Right hindlimb (tissue), 1 donor: ENCODE measurements at places on chromosomes 2 and 18.

DNA sequence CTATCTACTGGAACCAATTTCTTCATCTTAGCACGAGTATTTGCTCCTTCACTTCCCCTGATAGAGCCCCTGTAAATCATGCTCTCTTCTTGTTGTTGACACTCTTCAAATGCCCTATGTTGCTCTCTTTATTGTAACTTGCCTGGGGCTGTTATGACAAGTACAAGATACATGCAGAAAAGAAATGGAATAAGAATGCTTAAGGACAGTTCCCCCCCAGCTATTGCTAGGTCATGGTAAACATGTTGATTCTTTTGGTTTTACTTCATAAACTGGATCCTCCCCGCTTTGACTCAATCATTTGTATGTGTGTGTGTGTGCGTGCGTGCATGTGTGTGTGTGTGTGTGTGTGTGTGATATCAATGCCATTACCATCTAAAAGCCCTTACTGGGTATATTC, 368.5 kb upstream of the CNTNAP5 start:
- no peak for DNase-seq

DNA sequence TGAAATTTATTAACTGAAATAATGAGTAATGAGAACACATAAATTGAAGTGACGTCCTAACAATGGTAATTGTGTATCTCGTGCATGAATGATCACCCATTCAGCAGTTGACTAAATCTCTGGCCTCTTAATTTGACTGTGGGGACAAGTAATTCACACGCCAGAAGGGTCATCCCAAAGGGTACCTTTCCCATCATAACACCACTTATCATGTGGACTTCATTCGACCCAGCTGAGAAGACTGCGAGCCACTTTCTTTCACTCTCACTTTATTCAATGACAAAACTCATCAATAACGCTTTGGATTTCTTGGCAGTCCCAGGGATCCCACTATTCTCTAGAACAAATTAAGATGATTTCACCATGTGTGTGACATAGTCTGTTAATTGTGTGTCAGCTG, 62.7 kb upstream of the LYPD1 start:
- DNase-seq: no peak

- no peak for DNase-seq
Measured at GRCh38 chr2:212448698-212449097, 89.9 kb downstream of the ERBB4 start.

DNA sequence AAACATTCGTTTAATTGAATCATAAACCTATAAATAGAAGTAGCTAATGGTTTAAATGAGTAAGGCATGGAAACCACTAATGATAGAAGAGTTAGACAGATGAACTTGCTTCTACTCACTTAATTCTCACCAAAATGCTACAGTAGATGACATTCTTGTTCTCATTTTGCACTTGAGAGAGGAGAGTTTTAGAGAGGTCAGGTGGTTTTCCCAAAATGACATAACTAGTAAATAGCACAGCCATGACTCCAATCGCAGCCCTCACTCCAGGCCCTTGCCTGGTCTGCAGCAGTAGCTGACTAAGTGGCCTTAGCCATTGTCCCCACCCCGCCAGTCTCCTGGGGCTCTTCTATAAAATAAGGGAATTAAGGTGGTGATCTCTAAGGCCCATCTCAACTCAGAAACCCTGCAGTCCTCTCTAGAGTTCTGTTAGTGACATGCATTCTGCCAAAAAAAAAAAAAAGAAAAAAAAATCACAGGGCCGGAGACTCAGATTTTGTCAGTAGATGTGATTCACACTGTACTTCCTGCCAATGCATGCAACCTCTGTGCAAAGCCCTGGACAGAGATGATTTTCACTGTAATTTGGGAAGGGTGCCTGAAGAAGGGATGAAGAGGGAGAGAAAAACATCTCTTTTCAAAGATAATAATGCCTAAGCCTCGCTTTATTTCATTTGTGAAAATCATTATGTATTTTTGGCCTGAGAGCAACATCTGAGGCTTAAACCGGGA, 221.8 kb downstream of the ANAPC1 start:
- DNase-seq: peak; percentile 60

DNA sequence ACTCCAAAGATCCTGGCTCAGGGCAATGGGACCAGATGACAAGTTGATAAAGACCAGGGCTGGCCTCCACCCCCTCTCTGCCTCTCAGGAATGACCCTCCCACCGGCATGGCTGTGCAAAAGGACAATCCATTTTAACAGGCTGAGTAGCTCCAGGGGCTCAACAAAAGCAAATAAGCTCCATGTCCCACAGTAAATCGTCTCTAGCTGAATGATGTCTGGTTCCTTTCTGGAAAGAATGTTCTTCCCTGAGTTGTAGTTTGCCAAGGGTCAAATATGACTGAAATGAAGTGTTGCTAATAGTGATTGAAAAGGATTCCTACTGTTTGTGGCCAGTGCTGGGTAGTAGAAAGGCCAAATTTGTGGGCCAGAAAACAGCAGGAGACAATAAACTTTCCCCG, 434.4 kb upstream of the ETAA1 start:
- DNase-seq: no peak

DNA sequence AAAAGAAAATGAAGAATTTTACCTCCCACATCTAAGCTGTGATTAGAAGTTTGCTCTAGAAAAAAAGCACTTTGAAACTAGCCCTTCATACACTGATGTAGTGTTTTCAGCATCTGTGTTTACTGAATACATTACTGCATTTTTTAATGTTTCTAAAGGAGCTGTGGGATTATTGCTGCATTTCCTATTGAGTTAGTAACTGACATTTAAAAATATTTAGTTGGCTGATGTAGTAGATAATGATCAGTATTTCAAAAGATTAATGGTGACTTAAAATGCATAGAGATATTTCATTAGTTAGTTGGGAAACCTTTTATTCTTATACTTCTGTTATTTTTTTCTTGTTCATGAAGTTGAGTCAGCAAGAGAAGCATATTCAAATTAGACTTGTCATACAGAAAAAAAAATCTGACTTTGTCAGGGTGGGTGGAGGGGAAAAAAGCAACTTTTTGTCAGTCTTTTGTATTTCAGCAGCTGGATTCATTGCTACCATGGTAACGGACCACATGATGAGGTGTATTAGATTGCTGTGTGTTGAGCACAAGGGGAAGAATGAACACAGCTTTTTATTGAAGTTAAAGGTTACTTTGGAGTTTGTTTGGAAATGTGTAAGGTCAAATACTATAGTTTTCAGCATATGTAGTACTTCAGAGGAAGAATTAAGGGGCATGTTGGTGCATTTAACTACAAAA, at the start of gene DTNA:
Gene DTNA, plus strand, starts transcription at position 549 of the 692 bp plus-strand sequence. CDS start 45,679 bp downstream, outside the sequence.
- peak; percentile 55 for DNase-seq

GRCh38 chr2:222393733-222394267, 30.5 kb upstream of the SGPP2 start:
- no peak for DNase-seq

DNA sequence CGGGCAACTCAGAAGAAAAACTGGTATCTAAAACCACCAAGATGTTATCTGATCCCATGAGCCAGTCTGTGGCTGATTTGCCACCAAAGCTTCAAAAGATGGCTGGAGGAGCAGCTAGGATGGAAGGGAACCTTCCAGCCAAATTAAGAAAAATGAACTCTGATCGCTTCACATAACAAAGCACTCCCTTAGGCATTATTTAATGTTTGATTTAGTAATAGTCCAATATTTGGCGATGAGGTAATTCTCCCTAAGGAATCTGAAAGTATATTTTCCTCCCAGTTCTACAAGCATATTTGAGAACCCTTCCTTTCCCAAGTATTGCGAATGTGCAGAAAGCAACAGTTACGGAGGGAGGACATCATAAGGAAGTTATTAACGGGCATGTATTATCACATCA, 156.6 kb downstream of the KCNJ3 start:
- DNase-seq: no peak

DNA sequence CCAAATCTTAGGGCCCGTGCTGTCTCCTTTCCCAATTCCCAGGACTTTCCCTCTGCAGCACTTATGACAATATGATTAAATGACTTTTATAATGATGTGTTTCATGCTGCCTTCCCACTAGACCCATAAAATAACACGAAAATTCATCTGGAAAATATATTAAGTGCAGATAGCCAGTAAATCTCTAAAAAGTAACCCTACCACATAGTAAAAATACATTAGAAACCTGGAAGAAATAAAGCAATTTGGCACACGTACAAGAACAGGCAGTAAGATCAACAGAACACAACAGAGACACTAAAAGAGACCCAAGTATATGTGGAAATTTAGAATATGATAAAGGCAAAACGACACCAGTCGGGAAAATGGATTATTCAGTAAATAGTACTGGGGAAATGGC, 30.2 kb upstream of the POMC start:
- no peak for DNase-seq

GRCh38 chr18:45353530-45353929, 261.7 kb upstream of the SLC14A2 start:
- DNase-seq: no peak

- no peak for DNase-seq
Measured at GRCh38 chr2:204205538-204205937, 269.0 kb downstream of the ICOS start.

DNA sequence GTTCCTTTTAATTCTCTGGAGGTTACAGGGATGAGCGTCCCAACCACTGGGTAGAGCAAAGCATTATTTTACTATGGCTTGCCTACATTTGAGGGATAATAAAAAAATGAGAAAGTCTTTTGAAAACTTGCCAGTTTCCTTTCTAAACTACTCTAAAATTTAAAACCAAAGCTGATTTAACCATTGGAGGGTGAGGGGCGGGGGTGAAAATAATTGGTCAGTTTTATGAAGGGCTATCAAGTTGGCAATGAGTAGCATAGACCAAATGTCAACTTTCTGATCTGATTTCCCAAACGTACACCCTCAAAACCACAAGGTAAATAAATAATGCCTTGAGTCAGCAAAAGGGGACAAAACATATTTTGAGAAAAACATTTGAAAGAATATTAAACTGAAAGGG, 85.7 kb upstream of the STK17B start:
- no peak for DNase-seq

DNA sequence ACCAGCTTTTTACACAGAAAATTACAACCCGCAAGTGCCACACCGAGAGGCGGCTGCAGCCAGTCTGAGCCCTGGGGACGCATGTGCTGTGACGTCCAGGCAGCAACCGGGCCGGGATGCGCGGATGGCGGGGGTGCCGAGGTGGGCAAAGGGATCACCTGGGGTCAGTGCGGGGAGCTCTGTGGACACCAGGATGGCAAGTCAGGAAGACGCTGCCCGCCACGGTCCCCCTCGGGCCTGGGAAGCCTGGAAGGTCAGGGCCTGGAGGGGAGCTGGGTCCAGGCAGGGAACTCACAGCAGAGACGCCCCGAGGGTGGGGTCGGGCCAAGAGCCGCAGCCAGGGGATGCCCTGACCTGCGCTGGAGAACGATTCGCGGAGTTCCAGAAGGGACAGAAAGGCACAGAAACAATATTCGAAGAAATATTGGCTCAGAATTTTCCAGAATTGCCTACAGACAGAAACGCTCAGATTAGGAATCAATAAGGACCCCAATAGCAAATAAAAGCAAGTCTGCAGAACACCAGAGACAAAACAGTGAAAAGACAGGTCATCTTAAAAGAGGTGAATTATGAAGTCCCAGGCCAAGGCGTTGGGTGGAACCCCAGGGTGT, 11.7 kb upstream of the KIF1A start:
- DNase-seq: no peak
